ENCODE measurements at places on chromosomes 12 and 14.

DNA sequence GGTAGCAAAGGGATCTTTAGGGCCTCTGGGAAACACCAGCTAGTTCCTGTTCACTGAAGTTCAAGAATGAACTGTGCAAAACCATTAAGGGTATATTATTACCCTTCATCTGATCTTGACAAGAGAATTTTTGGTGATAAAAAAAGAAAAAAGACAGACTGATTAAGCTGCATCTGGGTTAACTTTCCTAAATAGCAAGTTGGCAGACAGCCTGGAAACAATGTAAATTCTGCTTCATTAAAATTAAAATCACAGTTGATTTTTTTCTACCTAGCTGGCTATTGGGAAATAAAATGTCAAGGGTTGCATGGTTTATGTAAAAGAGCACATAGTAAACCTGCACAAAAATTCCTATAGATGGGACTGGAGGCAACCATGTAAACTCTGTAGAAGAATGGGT lies 126.6 kb upstream of the PRKD1 start:
- no peak for DNase-seq

GRCh38 chr12:10558789-10559188 lies 53.1 kb downstream of the EIF2S3B start:
- DNase-seq: no peak

- no peak for DNase-seq
Measured at GRCh38 chr12:104471336-104471735, 14.6 kb downstream of the CHST11 start.

- no peak for DNase-seq
Measured at GRCh38 chr14:73721101-73721821, 7.1 kb upstream of the PNMA1 start.

GRCh38 chr14:20350282-20350681 lies 6.8 kb downstream of the PARP2 start:
- DNase-seq: no peak

GRCh38 chr14:102316743-102317563 lies 2.6 kb upstream of the ZNF839 start:
- peak; percentile 61 for DNase-seq

- no peak for DNase-seq
Measured at GRCh38 chr12:130992448-130992847, 38.7 kb downstream of the ADGRD1 start.

GRCh38 chr14:34650786-34651584 lies 21.0 kb upstream of the SNX6 start:
- DNase-seq: no peak

Measured in Panc1 (cell line).